ENCODE measurements at places on chromosomes 3 and 15.
A peak's percentile ranks its signal among the peaks of the same experiment; 100 is the strongest.

- DNase-seq = no peak
Measured at GRCh38 chr3:35954413-35954812, 315.1 kb downstream of the ARPP21 start.

GRCh38 chr3:194488055-194488742 is 1.4 kb upstream of the ATP13A3 start:
- DNase-seq = no peak

- no peak for DNase-seq
Measured at GRCh38 chr15:76470691-76471090, 134.1 kb downstream of the ISL2 start.

DNA sequence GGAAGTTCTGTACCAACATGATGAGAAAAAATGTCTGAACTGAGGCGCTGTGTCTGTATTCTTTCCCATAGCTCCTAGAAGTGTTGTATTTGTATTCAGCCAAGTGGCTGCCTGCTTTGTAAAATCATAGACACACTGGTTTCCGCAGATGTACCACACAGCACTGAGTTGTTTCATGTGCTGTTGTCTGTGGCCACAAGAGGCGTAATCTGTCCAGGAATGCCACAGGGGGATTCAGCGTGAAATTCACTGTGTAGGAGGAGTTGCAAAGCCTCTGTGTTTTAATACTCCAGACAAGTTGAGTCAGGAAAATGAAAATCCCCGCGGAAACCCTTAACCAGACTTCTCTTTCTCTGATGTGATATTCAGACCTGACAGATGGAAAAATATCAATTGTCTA is 462.2 kb downstream of the NSUN3 start:
- DNase-seq = no peak

GRCh38 chr3:22209578-22209977 is 458.6 kb upstream of the ZNF385D start:
- DNase-seq = no peak

- DNase-seq = no peak
Measured at GRCh38 chr15:92893200-92893599, 6.9 kb upstream of the CHD2 start.

- DNase-seq = no peak
Measured at GRCh38 chr15:60444289-60444912, 34.5 kb downstream of the ICE2 start.

DNA sequence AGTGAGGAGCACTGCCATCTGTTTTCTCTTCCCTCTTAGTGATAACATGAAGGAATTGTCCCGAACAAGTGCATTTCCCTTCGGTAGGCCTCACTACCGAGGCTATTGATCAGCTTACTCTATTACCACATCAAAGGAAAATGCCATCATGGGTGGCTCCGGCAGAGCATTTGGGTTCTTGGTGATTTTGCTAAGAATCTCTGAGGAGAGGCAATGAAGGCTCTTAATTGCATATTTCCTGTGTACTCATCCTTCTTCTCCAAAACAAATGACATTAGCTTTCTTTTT is 35.3 kb downstream of the CHRD start:
- no peak for DNase-seq

GRCh38 chr3:174620138-174620537 is 239.0 kb upstream of the NAALADL2 start:
- DNase-seq = no peak

- DNase-seq = no peak
Measured at GRCh38 chr15:42939841-42940240, 19.3 kb upstream of the TTBK2 start.

- DNase-seq = no peak
Measured at GRCh38 chr3:12165909-12166308, 7.2 kb upstream of the TIMP4 start.

DNA sequence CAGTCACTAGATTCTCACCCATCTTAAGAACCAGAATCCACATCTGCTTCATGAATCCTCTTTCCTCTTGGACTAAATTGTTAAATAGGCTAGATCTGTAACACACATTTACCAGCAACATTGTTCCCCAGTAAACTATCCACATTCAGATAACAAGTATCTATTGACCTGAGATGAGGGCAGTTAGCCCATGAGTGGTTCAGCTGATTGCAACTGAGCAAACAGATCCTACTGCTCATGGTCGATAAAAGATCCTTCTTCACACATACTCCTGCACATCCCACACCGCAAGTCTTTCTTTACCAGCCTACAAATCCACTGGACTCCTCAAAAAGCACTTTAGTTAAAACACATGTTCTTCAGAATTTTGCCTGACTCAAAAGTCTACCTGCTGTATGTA is 59.2 kb downstream of the UACA start:
- DNase-seq = no peak

DNA sequence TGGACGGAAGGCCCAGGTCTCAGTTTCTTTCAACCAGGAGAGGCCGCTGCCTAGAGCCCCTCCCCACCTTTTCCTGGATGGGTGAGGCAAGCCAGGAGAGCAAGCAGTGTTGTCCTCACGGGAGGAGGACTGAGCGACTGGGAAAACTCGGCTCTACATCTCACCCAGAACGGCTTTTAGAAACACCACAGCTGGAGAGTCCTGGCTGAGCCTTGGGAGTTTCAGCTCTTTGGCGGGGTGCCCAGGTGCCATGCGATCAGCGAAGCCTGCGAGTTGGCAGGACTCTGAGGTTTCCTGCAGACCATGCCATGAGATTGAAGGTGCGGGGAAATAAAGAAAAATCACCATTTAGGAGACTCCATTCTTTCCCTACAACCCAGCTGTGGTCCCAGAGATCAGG is 26.0 kb downstream of the PPCDC start:
- no peak for DNase-seq

DNA sequence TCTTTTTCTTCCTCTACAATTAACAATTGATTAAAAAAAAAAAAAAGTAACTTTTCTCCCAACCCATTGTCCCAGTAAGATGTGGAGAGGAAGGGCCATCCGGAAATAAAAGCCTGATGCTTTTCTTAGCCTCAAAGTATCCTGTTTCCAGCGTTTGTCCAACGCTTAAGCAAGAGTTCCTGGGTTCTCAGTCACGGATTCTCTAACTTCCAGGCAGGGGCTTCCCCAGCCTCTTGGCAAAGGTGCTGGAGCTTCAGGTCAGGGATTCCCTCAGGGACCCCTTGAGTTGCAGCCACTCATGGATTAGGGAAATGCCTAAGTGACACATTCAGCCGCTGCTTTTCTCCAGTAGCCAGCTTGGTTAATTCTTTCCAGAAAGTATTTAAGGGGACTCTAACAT is 22.3 kb upstream of the C2CD4B start:
- no peak for DNase-seq

DNA sequence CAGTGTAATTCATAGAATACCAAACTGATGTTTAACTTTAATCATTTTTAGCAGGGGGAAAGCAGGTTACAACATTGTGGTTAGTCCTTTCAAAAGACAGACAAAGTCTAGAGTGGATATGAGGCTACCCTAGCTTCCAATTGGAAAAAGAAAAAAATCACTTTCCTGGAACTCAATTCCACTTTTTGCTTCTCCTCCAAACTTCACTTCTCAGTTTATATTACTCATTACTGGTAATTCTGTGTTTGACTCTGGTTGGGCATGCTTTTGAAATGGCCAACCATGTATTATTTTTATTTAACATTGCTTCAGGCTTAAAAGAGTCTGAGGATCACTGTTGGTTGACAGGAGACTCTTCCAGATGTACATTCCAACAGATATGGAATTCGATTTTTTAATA is 84.8 kb downstream of the RAP2B start:
- no peak for DNase-seq

GRCh38 chr3:134857776-134858362 is 62.8 kb downstream of the EPHB1 start:
- no peak for DNase-seq

DNA sequence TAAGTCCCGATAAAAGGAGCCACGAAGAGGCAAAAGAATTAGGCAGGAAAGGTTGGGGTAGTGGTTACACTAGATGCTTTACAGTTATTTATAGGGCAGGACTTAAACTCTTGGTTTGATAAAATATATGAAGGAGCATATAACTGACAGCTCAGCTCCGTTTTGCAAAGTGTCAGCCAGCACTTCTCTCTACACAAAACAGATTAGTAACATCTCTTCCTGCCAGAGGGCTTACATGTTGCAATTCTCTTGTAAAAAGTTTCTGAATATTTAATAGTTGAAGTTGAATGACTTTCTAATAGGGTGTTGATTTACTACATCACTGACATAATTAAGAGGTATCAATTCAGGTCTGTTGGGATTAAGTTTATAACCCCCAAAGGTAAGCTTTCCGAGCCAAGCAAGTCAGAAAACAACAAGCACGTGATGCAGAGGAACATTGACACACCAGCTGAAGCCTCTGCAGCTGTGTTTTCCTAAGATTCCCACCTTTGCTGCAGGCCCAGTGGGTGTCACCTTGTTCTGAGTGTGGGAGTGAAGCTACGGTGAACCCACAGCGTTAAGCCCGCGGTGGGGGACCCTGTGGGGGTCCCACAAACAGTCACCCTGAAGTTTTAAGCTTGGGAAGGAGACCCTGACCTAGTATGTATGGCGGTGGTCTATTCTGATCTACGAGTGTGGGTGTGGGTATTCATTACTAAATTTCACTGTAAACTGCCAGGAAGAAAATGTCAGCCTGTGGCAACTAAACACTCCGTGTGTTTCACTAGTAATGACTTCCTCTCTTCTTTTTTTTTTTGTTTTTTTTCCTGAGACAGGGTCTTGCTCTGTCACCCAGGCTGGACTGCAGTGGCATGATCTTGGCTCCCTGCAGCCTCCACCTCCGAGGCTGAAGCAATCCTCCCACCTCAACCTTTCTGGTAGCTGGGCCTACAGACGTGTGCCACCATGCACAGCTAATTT is 22.0 kb upstream of the ATP13A3 start:
- DNase-seq = no peak

DNA sequence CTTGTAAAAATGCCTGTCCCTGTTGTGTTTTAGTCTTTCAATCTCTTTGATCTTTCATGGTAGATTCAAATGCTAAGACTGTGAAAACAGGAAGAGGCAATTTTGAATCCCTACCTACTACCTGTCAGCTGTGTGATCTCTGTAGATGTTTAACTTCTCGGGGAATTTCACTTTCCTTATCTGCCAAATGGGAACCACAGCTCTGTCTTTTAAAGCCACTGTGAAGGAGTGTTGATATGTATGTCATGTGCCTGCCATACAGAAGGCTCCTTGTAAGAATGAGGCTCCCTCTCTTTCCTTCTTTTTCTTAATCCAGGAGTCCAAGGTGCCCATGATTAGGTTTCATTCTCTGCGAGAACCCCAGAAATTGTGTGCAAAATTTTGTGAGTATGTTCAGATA is 139.6 kb upstream of the ADAMTS9 start:
- no peak for DNase-seq

GRCh38 chr15:97036301-97036700 is 705.8 kb downstream of the NR2F2 start:
- DNase-seq = no peak

GRCh38 chr15:63188247-63188925 is 1.0 kb upstream of the RAB8B start:
- DNase-seq = peak; percentile 40

DNA sequence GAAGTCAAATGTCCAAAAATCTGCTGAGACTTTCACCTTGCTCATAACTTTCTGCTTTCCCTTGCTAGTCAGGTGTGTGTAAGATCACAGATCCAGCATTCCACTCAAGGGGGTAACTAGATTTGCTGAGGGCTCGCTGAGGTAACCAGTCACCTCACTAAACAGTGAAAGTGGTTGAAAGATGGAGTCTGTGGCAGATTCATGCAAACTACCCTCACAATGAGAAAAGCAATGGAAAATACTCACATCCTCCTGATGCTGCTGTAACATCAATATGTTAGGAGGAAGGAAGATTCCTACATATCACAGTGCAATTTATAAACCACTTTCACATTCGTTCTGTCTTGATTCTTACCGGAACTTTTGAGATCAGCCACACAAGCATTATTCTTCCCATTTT is 174.3 kb upstream of the BCL6 start:
- DNase-seq = peak; percentile 44

- no peak for DNase-seq
Measured at GRCh38 chr15:63065262-63066221, 23.0 kb downstream of the TPM1 start.

GRCh38 chr15:64279131-64279530 is 76.8 kb downstream of the CSNK1G1 start:
- no peak for DNase-seq

DNA sequence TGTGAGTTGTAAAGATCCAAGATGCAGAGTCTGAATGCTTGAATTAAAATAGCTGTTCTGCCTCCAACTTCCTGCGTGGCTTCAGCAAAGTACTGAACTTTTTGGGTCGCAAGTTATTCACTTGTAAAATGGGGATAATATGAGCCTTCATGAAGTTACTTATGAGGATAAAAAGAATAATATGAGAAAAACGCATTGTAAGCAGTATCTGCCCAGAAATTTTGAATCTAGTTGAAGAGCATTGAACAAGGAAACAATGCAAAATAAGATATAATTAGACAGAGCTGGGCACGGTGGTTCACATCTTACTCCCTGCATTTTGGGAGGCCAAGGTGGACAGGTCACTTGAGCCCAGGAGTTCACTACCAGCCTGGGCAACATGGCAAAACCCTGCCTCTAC is 37.8 kb downstream of the AQP9 start:
- DNase-seq = no peak

- peak; percentile 64 for DNase-seq
Measured at GRCh38 chr15:99925661-99926461, 192.6 kb upstream of the LYSMD4 start.

- no peak for DNase-seq
Measured at GRCh38 chr15:67613211-67613610, 70.7 kb downstream of the MAP2K5 start.

DNA sequence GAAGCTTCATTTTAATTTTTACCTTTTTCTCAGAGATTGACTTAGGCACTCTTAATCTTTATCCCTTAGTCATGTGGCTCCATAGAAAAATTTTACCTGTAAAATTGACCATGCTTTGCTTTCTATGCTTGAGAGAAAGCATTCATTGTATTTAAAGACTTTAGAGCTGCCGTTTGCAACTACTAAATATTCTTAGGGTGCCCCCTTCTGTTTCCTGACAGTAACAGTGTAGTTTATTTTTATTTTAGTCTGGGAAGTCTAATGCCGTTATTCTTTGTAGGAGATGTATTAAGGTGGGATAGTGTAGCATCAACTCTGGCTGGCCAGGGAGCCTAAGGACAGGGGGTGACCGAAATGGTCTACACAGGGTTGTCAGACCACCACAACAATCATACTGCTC is 84.5 kb upstream of the SYNPR start:
- DNase-seq = no peak

- peak; percentile 82 for DNase-seq
Measured at GRCh38 chr3:42443819-42444436, 33.5 kb upstream of the LYZL4 start.

DNA sequence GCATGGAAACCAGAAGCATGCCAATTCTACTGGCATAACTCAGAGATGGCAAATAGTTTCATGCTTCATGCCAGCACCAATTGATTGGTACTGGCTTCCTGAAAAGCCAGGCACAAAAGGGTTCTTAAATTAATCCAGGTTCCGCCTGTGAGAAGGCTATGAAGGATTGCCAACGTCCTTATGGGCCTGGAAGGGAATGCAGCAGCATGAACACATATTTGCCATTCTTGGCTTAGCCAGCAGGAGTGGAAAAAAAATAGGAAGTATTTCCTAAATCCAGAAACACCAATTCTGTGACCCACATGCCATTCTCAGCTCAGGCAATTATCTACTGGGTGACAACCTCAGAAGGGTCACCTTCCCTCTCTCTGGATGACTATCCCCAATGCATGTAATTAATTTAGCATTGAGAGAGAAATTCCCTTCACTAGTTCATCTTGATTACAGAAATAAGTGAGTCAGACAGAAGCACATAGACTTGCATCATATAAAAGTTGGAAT is 36.0 kb downstream of the ADAMTS9 start:
- DNase-seq = no peak
